ENCODE measurements at places on chromosomes 13 and 19.

DNA sequence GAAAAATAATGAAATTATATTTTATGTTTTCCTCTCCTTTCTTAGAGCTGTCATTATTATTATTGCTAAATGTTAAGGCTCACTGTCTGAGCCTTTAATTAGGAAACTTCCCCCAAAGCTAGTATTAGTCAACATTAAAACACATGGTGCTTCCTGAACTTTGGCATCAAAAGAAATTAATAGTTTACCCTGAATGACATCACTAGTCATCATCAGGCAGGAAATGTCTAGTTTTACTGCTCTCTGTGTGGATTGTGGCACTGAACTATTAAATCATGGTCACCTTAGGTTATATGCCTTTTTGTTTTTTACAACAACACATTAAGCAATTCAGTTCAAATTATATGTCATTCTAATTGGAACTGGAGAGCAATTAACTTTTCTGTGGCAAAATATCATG is 595.5 kb downstream of the SLITRK1 start:
- no peak for DNase-seq

DNA sequence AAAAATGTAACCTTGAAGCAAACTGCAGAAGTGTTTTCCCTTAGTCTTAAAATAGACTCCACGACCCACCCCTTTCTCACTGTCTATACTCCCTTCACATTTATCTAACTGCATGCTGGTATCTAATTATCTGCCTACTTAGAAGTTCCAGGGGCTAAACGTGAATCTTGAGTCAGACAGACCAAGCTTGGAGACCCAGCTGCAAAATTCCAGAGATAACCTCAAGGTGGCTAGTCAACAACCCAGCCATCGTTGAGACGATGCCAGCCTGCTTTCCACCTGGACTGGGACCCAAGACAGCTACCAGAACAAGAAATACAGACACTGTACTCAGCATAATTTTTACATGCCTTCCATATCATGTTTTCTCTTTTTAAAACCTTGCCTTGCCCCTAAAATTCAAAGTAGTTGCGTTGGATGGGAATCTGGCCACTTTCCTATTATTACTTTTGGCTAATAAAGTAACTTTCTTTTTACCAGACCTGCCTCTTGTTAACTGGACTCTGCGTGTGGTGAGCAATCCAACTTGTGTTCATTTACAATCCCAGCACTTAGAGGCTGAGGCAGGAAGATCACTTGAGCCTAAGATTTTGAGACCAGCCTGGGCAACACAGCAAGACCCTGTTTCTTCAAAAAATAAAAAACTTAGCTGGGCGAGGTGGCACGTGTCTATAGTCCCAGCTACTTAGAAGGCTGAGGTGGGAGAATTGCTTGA is 82.3 kb downstream of the CDADC1 start:
- DNase-seq: no peak

- DNase-seq: no peak
These were observed 429.5 kb downstream of the HS6ST3 start for GRCh38 chr13:96519380-96519779.

- DNase-seq: no peak
These were observed 294.8 kb downstream of the KCNRG start for GRCh38 chr13:50309882-50310594.
